ENCODE measurements at places on chromosomes 16 and 17. TPM values are rescaled to one million over a fixed set of nuclear protein-coding genes. Genes with fewer than 3 reads are reported as not detected.

DNA sequence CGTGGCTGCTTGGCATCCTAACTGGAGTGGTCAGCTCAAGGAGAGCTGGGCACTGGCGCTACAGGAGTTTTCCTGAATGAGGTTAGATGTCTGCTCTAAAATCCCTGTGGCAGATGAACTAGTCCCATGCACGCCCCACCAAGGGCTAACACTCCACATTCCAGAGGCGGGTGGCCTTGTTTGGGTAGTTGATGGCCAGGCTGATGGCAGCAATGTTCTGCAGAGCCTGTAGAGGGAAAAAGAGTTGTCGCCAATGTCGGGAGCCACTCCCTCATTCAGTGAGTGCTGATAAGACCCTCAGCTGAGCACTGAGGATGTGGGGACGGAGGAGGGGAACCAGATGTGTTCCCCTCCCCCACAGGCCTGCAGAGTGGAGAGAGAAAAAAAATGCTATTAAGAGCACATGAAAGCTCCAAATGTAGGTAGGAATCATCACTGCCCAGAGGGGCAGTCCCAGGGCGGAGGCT, 42.5 kb upstream of the ATP2A3 start:
- DNase-seq, result no peak

- no peak for DNase-seq
Observed at GRCh38 chr17:80760511-80760911, 215.9 kb downstream of the RPTOR start.

GRCh38 chr16:5639531-5639930, 541.9 kb upstream of the EEF2KMT start:
- no peak for DNase-seq

- DNase-seq, result peak; percentile 92
Observed at GRCh38 chr16:89972244-89973234, 24.0 kb downstream of the DEF8 start.

DNA sequence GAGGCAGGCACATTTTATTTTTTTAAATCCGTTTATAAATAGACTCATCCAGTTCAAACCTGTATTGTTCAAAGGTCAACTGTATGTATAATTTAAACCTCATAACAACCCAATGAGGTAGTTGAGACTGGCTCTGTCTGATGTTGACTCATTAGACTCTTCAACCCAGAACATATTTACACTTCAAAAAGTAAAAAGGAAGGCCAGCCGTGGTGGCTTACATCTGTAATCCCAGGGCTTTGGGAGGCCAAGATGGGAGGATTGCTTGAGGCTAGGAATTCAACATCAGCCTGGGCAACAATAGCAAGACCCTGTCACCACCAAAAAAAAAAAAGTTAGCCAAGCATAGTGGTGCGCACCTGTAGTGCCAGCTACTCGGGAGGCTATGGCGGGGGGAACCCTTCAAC, 32.5 kb upstream of the DHRS7B start:
- DNase-seq, result no peak

GRCh38 chr17:81386141-81386645, 9.1 kb upstream of the BAHCC1 start:
- no peak for DNase-seq

Gene ADAMTS18
- not detected for total RNA-seq
